ENCODE measurements at places on chromosomes 4 and X. TPM values are rescaled to one million over a fixed set of nuclear protein-coding genes. Genes with fewer than 3 reads are reported as not detected.

MAGED4B gene
- total RNA-seq = 5.1 TPM

BMP3 gene
- total RNA-seq = 0.10 TPM

RRH gene
- not detected for total RNA-seq

CXCL3 gene
- total RNA-seq = 0.37 TPM

ENOX2 gene
- 17.5 TPM for total RNA-seq

HSFX2 gene
- total RNA-seq = 1.2 TPM

ATOH1 gene
- total RNA-seq = 0.55 TPM

SMIM10 gene
- total RNA-seq = 3.0 TPM

JADE3 gene
- 18.7 TPM for total RNA-seq

TCEAL7 gene
- total RNA-seq = 6.5 TPM

TIMM17B gene
- total RNA-seq = 157 TPM

PPARGC1A gene
- total RNA-seq = 2.0 TPM

RAB33A gene
- total RNA-seq = not detected

FGF2 gene
- total RNA-seq = 29.8 TPM

TKTL1 gene
- total RNA-seq = not detected

GPC3 gene
- total RNA-seq = 81.0 TPM

APBB2 gene
- 33.4 TPM for total RNA-seq

NAP1L5 gene
- total RNA-seq = 1.3 TPM

GIMD1 gene
- not detected for total RNA-seq

ANKRD37 gene
- 0.24 TPM for total RNA-seq

RWDD4 gene
- total RNA-seq = 20.5 TPM

PNMA6A gene
- 7.5 TPM for total RNA-seq

MAGEB1 gene
- 0.30 TPM for total RNA-seq

NOX1 gene
- total RNA-seq = not detected

CPEB2 gene
- 1.9 TPM for total RNA-seq

TCEANC gene
- total RNA-seq = 6.7 TPM

TSC22D3 gene
- total RNA-seq = 46.2 TPM

CSN1S1 gene
- total RNA-seq = not detected

RTL3 gene
- total RNA-seq = not detected

All from H7 (cell line).